Omental fat pad (tissue), 4 donors: ENCODE measurements at places on chromosomes 2 and 18.

- no peak for DNase-seq
These were observed 237.3 kb upstream of the MYT1L start for GRCh38 chr2:2568411-2568810.

DNA sequence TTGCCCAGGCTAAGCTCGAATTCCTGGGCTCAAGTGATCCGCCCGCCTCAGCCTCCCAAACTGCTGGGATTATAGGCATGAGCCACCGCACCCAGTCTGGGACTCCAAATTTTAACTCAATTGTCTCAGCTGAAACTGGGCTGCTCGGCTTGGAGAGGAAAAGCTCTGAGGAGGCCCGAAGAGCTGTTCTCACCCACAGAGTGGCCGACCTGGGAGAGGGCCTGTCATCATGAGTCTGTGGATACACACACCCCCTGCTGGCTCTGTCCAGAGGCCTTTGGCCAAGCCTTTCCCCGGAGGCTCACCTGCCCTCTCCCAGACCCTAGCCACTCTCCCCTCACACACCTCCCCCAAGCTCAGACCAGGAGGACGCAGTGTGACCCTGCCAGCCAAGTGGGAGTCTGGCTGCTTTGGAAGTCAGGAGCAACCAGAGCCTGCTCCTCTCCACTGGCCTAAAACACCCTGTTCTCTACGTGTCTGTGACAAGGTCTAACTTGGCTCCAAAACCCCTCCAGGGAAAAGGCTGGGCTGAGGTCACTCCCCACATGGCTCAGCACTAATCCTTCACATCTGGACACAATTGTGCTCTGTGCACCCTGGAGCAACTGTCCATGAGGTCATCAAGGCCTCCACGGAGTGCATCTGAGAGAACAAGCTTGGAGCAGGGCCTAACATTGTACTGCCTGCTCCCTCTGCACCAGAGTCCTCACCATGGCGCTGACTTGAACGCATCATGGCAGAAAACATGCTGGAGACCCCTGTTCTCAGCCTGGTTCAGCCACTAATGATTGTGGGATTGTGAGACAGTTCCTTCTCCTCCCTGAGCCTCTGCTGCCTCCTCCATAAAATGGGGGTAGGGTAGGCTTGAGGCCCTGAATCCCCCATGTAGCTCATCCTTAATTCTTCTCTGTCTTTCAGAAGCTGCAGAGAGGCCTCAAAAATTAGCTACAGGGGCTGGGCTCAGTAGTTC lies 49.9 kb upstream of the RAB6C start:
- DNase-seq = no peak

DNA sequence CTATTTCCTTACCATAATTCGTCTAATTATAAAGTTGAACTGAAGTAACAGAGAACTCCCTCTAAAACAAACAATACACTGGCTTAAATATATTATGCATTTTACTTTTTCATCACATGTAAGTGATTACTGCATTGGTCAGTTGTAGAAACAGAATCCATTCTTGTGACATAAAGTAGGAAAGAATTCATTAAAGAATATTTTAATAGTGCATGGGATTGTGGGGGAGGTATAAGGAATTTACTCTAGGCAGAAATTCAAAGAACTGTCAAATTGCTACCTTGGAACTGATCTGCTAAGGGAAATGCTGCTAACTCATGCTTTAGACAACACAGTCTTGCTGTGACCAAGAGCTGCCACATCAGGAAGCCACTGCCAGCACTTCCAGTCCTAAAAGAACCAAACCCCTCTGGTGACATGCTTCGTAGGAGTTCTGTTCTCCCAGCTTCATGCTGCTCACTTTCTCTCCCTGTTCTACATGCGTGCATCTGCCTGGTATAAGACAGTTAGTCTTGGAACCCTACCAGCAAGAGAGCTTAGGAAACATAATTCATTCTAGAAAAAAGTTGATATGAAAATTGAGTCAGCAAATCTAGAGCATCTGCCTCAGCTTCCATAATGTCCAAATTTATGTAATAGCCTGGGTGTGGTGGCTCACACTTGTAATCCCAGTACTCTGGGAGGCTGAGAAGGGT lies 1137.6 kb upstream of the NXPH2 start:
- no peak for DNase-seq

DNA sequence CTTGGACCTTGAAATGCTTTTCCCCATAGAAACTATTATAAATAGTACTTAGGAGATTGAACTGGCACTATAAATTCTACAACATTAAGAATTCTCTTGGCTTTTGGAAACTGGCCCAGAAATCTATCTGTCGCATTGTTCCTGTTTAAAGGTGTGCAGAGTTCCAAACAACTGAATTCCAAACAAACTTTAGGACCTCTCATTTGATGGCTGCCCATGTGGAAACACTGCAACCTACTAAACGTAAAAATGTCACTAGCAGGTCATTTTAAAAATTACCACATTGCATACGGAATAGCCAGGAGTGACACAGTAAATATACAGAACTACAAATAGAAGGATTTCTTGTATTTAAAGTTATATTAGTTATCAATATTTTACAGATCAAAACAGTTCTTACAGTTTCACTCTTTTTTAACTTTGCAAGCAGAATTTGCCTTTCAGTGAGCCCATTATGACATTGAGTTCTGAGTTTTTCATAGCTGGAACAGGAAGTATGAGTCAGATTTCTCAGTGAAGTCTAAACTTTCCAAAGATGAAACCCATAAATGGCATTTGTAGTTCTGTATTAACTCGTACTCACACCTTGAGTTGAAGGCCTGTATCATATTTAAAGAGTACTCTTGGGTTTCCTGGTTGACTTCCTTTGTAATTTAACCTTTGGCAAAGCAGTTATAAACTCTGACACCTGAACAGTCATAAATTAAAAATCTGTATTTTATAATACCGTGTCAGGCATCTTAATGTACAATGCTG lies 142.3 kb upstream of the BOD1L2 start:
- DNase-seq = no peak
